Lower lobe of right lung (tissue), 2 donors: ENCODE measurements at places on chromosomes 12 and 14.

DNA sequence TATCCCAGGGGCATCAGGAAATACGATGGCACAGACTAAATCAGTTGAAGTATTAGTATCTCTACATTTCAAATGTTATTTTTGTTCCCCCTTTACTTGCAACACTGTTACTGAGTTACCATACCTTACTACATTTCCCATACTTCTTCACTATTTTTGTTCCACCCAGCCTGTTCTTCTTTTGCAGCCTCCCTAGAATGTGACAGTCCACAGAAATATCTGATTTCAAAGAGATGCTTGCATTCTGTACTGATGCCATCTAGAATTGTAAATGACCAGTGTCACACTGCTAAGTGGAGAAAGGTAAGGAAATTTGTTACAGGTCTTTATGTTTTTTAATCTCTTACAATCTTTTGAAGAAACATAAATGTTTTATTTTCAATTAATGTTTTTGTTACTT lies 279.9 kb downstream of the CCER1 start:
- DNase-seq: no peak

DNA sequence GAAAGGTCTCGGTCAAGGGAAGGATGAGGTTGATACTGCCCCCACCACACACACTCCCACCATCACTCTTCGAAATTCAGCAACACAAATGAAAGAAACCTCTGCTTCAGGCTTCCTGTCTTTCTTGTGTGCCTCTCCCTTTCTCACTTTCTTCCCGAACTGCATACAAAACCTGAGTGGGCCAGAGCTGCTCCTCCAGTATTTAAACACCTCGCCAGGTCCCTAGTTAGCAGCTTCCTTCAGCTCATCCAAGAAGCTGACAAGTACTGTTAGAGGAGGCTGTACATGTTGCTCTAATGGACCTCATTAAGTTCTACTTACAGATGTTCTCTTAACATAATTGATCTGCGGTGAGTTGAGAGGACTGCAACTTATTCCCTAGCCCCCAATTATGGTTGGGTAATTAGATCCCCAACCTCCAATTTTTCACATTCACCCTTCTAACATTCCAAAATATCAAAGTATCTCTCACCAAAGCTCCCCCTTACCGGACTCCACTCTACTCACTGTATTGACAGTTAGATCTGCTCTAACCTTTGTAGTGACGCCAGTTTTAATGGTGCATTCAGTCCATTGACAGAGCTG lies 4.1 kb upstream of the LMO3 start:
- DNase-seq: no peak

GRCh38 chr12:89033062-89033461 lies 319.2 kb downstream of the DUSP6 start:
- DNase-seq: no peak

DNA sequence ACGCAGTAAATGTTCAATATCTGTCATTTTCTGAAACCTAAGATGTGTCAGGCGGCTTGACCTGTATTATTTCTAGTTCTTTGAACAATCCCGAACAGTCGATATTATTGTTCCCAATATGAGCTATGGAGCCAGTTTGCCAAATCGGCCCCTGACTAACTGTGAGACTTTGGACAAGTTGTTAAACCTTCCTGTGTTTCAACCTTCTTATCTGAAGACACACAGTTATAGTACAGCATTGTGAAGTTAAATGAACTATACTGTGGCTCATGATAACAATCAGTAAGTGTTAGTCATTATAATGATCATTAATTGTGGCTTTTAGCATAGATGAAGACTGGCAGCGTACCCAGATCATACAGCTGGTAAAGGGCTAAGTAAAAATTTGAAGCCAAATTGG lies 23.4 kb downstream of the DDX47 start:
- DNase-seq: no peak

DNA sequence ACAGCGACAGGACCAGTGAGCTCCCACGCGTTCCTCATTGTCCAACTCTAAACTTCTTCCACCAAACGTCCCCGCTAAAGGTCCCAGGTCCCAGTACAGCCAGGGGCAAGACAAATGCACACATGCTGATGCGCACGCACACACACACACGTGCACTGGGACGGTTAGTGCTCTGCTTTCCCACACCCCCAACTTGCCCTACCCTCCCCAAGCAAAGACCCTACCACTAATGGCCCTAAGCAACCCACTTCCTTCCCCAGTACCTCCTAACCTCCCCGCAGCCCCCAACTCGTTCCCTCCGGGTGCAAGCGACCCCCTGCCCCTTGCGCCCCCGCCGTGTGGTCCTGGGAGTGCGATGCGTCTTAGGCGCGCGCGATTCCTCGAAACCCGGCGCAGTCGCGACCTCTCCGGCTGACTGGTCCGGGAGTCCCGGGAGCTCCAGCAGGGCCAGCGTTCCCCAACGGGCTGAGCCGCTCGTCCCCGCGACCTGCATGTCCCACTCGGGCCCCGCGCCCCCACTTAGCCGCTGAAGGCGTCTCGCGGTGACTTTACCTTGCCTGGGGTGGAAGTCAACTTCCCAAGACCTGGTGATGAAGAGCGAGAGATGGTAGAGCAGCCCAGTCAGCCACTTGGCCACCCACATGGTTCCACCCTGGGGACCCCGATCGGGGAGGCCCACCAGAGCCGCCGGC lies 578 bp downstream of the ADAMTS20 start:
- no peak for DNase-seq
